T-cell (primary cell): ENCODE measurements at places on chromosomes 7 and 10. TPM values are rescaled to one million over a fixed set of nuclear protein-coding genes. Genes with fewer than 3 reads are reported as not detected.

CYCS gene
- total RNA-seq: 45.0 TPM

- no peak overlapping the region for H3K27ac ChIP-seq
- H3K4me3 ChIP-seq: no peak overlapping the region
- H3K4me1 ChIP-seq: no peaks in the 10 kb centered on the region
- no peak for DNase-seq
- H3K27me3 ChIP-seq: no peaks in the 10 kb centered on the region
Measured at GRCh38 chr7:54188843-54189242, 353.3 kb upstream of the VSTM2A start.

STRIP2 gene
- total RNA-seq: 0.39 TPM

TMEM60 gene
- total RNA-seq: 3.6 TPM

DNA sequence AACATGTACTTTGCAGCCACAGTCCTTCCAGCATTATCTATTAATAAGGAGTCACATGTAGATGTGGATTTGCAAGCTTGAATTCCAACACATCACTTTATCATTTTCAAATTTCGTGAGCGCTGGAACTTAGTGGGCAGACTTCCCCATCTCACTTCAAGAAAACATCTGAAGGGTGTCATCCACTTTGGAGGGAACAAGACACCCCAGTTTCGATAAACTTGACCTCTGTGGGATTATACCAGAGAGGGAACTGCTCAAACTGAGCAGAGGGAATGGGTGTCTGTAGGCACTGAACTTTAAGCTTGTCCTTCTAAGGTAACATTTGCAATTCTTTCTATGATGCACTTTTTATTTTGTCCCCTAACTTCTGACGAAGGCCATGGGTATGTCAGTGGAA, 27.5 kb downstream of the ADRB1 start:
- no peak overlapping the region for H3K4me3 ChIP-seq
- no peak overlapping the region for H3K27ac ChIP-seq
- no peaks in the 10 kb centered on the region for H3K36me3 ChIP-seq
- no peak for DNase-seq

DNA sequence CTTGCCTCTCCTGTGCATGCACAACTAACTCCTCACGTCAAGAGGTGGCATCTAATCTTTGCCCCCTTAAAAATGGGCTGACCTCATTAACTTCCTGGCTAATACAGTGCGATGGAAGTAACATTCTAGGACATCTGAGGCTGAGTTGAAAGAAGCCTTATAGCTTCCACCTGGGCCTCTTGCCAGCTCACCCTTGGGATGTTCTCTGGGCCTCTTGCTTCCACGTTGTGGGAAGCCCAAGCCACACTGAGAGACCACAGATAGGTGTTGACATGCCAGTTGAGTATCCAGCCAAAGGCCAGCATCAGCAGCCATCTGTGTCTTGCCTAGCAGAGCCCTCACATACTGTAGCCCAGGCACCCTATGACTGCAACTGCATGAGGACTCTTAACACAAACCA, 60.8 kb upstream of the GDF10 start:
- H3K27ac ChIP-seq: no peak overlapping the region
- no peaks in the 10 kb centered on the region for H3K4me1 ChIP-seq
- peaks cover 3% of the 10 kb centered on the region for H3K27me3 ChIP-seq
- H3K4me3 ChIP-seq: no peak overlapping the region
- no peaks in the 10 kb centered on the region for H3K36me3 ChIP-seq

IFIT1 gene
- 1.7 TPM for total RNA-seq
